ENCODE measurements at places on chromosomes 2 and 18.

DNA sequence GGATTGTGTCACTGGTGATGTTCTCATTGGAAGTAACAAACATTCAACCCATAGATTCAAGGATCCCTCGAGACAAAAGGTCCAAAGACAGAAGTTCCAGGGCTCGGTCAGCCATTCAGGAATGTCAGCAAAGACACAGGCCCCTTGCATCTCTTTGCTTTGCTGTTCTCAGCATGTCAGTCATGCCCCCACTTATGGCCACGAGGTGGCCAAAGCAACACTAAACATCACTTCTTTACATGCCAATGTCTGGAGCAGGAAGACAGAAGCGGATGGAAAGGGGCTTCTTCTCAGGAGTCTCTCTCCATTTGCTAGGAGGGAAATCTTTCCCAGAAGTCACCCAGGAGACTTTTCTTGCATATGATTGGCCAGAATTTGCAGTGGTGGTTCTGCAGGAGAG is 191.6 kb upstream of the SP5 start:
- no peaks in the 10 kb centered on the region for H3K36me3 ChIP-seq
- H3K27ac ChIP-seq: no peak overlapping the region
- no peak for DNase-seq
- no peaks in the 10 kb centered on the region for H3K4me1 ChIP-seq
- H3K4me3 ChIP-seq: no peak overlapping the region
- no peaks in the 10 kb centered on the region for H3K27me3 ChIP-seq

DNA sequence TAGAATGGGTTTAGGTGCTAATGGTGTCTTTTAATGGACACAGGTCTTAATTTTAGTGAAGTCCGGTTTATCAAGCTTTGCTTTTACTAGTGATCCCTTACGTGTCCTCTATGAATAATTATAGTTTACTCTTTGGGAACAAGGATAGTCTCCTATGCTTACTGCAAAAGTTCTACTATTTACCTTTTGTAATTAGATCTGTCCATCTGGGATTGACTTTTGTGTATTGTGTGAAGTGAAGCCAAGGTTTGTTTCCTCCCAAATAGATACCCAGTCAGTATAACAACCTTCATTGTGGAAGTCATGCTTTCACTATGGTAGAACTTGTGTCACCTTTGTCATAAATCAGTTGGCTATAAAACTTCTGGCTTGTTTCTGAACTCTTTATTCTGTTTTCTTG is 740.9 kb upstream of the CRIM1 start:
- no peak for DNase-seq
- H3K27me3 ChIP-seq: no peaks in the 10 kb centered on the region
- H3K36me3 ChIP-seq: no peaks in the 10 kb centered on the region
- H3K4me1 ChIP-seq: no peaks in the 10 kb centered on the region

DNA sequence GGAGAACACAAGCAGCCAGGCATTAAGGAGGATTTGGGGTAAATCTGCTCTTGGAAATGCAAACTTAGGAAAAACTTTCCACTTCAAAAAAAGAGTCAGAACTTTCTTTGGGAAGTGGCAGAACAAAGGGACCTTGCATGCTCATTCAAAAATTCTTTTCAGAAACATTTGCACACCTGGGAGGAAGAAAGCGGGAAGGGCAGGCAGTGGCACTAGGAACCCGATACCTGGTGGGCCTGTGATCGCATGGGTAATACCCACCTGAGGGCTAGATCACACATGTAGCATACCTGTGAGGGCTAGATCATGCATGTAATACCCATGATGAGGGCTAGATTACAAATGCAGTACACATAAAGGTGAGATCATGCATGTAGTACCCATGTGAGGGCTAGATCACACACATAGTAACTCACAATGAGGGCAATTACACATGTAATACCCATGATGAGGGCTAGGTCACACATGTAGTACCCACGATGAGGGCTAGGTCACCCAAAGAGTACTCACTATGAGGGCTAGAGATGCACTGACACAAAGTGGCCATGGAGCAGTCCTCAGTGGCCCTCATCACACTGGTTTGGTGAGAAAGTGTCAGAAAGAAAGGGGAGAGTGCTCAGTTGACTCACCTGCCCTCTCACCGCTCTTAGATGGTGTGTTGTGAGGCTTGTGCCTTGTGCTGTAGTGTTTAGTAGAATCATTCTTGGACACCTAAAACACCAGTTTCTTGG is 212.5 kb downstream of the DLGAP1 start:
- no peak for DNase-seq
- H3K27me3 ChIP-seq: peaks cover 9% of the 10 kb centered on the region
- no peak overlapping the region for H3K4me3 ChIP-seq
- no peak overlapping the region for H3K27ac ChIP-seq
- H3K36me3 ChIP-seq: no peaks in the 10 kb centered on the region

GRCh38 chr2:162007447-162008040 is 66.5 kb downstream of the DPP4 start:
- peaks cover 8% of the 10 kb centered on the region for H3K4me1 ChIP-seq
- H3K27ac ChIP-seq: no peak overlapping the region
- H3K36me3 ChIP-seq: no peaks in the 10 kb centered on the region
- no peak overlapping the region for H3K4me3 ChIP-seq

DNA sequence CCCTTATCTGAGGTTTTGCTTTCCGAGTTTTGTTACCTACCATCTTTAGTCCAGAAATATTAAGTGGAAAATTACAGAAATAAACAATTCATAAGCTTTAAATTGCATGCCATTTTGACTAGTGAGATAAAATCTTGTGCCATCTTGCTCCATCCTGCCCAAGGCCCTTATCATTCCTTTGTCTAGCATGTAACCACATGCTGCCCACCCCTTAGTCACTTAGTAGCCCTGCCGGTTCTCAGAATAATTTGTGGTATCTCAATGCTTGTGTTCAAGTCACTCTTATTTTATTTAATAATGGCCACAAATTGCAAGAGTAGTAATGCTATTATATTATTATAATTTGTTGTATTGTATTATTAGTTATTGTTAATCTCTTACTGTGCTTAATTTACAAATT is 36.8 kb upstream of the VPS54 start:
- no peak overlapping the region for H3K27ac ChIP-seq
- H3K36me3 ChIP-seq: no peaks in the 10 kb centered on the region
- peaks cover 1% of the 10 kb centered on the region for H3K4me1 ChIP-seq
- H3K4me3 ChIP-seq: no peak overlapping the region

DNA sequence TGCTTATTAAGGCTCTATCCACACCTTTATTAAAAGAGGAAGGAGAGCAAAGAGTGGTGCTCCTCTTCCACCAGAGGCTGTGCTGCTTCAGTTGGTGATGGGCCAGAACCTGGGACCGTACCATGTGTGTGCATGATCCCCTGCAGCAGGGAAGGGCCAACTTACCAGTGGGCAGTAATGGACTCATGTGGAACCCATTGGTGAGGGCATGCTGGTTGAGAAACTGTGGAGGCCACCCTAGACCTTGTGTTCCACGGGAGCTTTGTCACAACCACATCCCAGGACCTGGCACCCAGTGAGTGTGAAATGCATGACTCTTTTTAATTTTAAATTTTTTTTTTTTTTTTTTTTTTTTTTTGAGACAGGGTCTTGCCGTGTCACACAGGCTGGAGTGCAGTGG is 5.4 kb downstream of the UBE2F start:
- DNase-seq: no peak
- no peaks in the 10 kb centered on the region for H3K27me3 ChIP-seq
- H3K27ac ChIP-seq: no peak overlapping the region
- H3K36me3 ChIP-seq: peaks cover 20% of the 10 kb centered on the region
